ENCODE measurements at places on chromosomes 6 and 20. TPM values are rescaled to one million over a fixed set of nuclear protein-coding genes. Genes with fewer than 3 reads are reported as not detected.

DNA sequence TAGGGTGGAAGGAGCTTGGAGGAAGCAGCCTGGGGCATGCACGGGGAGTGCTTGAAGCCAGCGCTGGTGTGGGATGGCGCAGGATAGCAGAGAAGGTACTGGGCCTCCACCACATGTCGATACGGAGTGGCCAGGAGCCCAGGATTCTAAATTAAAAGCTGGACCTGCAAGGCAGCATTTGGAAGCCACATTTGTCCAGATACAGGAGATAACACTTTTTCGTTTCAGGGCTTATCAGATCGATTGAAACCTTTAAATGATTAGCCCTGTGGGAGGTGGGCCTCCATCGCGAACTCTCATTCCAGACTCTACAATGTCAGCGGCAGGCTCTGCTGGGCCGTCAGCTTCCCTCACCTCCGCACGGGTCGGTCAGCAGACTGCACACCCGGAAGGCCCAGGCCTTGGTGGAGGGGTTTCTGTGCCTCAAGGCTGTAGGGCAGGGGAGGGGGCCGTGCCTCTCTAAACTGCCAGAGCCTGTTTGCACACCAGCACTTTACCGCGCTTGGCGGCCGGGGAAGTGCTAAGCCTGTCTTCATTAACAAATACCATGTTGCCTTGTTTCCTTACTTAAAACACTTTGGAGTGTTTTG, 17.9 kb downstream of the EDN3 start:
- H3K4me3 ChIP-seq: no peak overlapping the region
- peaks cover 11% of the 10 kb centered on the region for H3K27me3 ChIP-seq
- no peaks in the 10 kb centered on the region for H3K36me3 ChIP-seq
- no peaks in the 10 kb centered on the region for H3K4me1 ChIP-seq

DNA sequence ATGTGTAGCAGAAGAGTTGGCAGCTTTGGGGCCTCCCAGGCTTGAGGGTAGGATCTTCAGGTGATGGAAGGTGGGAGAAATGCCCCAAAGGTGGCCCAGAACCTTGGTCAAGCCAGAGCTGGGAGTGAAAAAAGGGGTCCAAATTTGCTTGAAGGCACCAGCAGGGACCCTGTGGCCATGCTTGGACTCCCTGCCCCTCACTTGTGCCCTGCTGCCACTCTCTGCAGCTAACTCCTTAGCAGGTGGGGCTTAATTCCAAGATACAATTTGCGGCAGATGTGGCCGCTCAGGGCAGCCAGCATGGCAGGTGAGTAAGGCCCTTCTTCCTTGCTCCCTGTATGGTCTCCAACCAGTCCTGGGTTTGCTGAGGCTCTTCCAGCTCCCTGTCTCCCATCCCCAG, 285.0 kb upstream of the RNF24 start:
- no peaks in the 10 kb centered on the region for H3K36me3 ChIP-seq
- DNase-seq: no peak
- no peak overlapping the region for H3K4me3 ChIP-seq
- no peak overlapping the region for H3K27ac ChIP-seq

DNA sequence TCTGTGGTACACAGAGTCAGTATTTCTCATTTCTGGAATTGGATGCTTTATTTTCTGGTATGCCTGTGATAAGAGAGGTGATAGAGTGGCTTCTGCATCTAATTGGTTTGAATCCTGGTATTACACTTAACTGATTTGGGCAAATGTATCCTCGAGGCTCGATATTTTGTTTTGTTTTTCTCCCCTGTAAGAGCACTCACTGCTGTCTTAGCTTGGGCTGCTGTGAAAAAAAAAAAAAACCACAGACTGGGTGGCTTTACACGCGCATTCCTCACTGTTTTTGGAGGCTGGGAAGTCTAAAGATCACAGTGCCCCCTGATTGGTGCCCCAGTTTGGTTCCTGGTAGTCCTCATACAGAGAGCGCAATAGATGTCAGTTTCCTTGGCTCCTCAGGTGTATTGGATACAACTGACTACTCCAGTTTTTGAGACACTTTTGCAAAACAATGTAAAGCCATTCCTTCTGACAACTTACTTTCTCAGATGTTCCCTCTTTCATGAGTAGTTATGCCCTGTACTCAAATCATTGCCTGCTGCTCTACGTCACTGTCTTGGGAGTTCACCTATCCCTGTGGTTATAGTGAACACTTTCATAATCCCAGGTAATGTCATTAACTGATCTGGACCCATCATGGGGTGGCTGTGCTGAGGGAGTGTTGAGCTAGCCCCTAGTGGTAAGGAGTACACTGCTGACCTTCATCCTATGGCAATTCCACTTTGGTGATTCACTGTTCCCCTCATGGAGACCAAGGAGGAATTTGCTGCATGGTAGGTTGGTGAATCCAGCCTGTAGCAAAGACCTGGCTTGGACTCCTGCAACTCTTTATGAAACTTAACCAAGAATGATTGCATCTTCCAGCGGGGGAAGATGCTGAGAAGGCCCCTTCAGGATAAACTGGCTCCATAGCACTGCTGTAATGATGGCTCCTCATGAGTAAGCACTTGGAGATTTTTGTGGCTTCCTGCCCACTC, 3.5 kb upstream of the ACAT2 start:
- peaks cover 16% of the 10 kb centered on the region for H3K36me3 ChIP-seq
- no peaks in the 10 kb centered on the region for H3K27me3 ChIP-seq
- H3K4me1 ChIP-seq: peaks cover 4% of the 10 kb centered on the region
- no peak overlapping the region for H3K4me3 ChIP-seq
- DNase-seq: peak; percentile 23
- no peak overlapping the region for H3K27ac ChIP-seq

GRCh38 chr6:113120582-113121285, 736.4 kb upstream of the MARCKS start:
- peaks cover 32% of the 10 kb centered on the region for H3K4me1 ChIP-seq
- H3K27me3 ChIP-seq: no peaks in the 10 kb centered on the region
- peak; percentile 73 for DNase-seq
- no peak overlapping the region for H3K4me3 ChIP-seq
- no peaks in the 10 kb centered on the region for H3K36me3 ChIP-seq
- H3K27ac ChIP-seq: no peak overlapping the region

- no peaks in the 10 kb centered on the region for H3K27me3 ChIP-seq
- no peaks in the 10 kb centered on the region for H3K36me3 ChIP-seq
- DNase-seq: no peak
- H3K27ac ChIP-seq: no peak overlapping the region
- H3K4me1 ChIP-seq: no peaks in the 10 kb centered on the region
Observed at GRCh38 chr6:146893690-146894089, 294.9 kb downstream of the ADGB start.

The COX4I2 gene
- total RNA-seq: not detected

The GRM1 gene
- not detected for total RNA-seq

The FOXF2 gene
- total RNA-seq: not detected
